ENCODE measurements at places on chromosomes 7 and 10.

DNA sequence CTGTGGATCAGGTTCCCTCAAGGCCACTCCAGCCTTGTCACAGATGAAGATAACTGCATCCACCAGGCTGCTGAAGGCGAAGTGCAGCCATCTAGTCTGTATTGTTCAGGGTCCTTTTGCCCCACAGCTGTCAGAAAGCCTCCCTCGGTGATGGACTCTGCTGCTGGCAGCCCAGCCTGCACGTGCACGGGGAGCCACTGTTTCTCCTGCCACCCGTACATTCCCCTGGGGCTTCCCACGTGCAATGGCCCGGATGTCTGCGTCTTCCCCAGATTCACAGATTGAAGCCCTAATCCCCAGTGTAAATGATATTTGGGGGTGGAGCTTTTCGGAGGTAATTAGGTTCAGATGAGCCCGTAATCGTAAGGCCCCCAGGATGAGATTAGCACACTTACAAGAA lies 46.6 kb upstream of the VIPR2 start:
- no peak for DNase-seq

DNA sequence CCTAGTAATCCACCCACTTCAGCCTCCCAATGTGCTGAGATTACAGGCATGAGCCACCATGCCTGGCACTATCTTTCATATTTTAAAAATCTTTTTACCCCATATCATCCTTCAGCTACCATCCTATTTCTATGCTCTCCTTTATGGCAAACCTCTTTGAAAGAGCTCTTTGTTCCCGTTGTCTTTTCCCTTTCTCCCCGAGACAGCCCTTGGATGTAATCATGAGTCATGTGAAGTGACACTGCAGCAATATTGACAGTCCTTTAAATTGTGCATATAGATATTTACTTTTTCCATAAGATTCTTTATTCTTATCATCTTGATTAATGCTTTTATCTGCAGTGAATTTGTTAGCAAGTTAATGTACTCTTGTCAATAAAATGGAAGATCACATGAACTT lies 286.6 kb downstream of the ANKRD7 start:
- DNase-seq: no peak

DNA sequence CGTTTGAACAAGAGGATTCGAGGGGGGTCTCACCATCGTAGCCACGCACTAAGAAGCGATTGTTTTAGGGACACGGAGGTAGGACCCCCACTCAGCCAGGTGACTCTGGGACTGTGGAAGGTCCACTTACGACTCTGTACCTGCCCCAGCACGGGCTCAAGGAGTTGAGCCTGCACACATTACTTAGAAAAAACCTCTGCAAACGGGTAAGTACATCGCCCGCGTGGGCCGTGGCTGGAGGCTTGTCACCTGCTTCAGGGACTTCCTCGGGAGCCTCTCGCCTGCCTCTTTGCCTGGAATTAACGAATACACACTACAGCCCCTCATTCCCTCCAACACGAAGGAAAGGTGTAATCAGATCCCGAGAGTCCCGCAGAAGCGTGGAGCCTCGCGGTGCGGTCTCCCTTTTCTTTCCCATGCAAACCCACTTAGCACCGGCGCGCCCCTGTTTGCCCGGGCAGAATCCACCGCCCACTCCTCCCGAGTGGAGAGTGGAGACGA lies 826 bp downstream of the PODXL start:
- no peak for DNase-seq

GRCh38 chr10:8133146-8133545 lies 78.7 kb downstream of the GATA3 start:
- no peak for DNase-seq

- DNase-seq: no peak
These were observed 207.3 kb downstream of the KIAA1217 start for GRCh38 chr10:24416248-24416647.

- peak; percentile 14 for DNase-seq
These were observed 8.4 kb upstream of the CH25H start for GRCh38 chr10:89215511-89215910.
